NCI-H2029 (cell line): ENCODE measurements at places on chromosomes 1 and 21.
A peak's percentile ranks its signal among the peaks of the same experiment; 100 is the strongest.

- no peak for DNase-seq
Measured at GRCh38 chr1:170703591-170703990, 39.7 kb downstream of the PRRX1 start.

- DNase-seq: peak; percentile 89
Measured at GRCh38 chr1:205504311-205505075, at the start of gene CDK18. Gene CDK18, plus strand, starts transcription at chr1:205504669. Its CDS starts 18,499 bp downstream, at chr1:205523168.

DNA sequence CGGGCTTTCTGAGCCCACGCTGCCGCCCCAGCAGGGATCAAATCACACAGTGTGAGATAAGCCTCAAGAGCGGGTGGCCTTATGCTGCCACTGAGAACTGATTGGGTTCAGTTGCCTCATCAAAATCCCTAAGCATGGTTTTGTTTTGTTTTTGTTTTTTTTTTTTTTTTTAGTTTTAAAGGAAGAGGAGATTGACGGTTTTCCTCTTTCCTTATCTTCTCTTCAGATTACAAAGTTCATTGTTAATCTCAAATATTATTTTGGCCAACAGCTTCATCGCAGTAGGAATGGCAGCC lies 651 bp downstream of the COA6 start:
- no peak for DNase-seq

DNA sequence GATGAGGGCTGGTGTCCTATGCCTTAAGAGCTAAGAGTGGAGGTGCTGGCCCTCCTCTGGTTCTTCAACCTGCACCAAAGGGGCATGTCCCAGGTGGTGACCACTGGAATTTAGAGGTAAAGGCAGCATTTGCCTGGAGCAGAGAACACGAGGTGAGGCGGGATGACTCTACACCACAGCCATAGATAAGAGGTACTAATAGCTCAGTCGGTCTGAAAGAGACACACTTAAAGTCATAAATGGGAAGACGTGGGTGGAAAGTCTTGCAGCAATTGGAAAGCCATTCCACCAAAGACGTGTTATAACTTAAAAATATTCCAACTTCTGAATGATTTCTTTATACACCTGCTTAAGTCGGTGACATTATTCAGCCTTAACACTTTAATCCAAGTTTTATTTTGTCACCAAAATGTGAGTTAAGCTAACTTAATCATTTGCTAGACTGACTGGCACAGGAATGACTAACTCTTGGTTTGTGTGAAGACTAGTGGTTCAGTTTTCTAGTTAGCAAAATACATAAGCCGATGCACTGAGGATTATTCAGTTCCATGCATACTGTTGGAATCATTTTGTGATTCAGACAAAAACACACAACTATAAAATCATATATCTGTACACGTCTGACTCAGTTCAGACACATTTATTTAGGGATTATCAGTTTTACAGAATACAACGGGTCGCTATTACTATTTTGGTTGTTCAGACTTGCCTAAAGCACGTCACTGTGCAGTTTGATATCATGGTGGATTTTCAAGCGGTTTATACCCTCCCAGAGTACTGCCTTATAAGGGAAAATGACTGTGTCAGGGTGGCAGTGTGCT lies 4.6 kb upstream of the ETS2 start:
- DNase-seq: no peak

DNA sequence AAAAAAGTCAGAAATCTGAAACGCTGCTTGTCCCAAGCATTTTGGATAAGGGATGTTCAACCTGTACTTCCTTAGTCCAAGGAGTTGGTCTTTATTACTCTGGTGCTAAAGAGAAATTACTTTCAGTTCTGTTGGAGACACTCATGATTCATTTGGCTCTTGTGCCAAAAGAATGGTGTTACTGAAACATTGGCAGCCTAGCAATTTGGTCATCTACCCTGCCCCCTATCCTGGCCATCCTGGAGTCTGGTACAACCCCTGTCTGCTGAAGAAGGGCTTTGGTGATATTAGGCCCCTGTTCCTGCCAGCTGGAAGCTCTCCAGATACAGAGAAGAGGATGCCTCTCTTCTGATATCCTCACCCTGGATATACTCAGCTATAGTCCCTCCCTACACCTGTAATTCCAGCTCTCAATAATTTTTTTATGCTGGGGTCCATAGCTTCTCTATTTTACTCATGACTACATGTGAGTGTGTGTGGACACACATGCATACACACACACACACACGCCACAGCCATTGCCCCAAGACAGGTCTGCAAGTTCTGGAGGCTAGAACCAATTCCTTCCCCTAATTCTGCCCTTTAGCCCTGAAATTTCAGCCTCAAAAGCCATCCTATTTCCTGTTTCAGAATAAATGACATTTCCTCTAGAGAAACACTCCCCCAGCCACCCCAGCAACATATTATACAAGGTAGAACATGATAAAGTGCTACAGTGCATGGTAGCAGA lies 40.0 kb downstream of the LHX8 start:
- DNase-seq: no peak

DNA sequence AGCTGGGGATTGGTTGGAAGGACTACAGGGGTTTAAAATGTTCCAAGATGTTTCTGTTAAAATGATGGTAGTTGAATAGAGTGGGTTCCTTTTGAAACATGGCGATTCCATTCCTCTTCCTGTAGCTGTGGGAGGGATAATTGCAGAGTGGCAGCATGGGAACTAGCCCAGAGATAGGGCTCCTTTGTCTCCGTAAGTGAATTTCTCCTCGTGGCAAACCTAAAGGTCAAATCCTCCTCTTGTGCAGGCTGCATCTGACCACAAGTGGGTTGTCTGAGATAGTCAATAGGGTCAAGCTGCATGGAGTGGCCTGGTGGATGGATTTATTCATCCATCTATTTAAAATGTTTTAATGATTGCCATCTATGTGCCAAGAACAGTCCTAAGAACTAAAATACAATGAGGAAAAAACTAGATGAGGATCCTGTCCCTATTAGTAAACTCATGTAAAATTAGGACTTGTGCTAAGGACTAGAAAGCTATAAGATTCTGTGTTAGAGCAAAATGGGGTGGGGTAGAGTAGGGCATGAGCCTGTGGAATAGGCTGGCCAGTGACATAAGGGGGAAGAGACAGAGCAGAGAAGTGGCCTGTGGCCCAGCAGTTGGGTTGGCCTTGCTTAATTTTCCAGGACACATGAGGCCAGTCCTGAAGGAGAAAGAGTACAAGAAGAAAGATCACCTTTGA lies 89.1 kb upstream of the IVNS1ABP start:
- DNase-seq: no peak

- no peak for DNase-seq
Measured at GRCh38 chr21:15208786-15209185, 144.0 kb upstream of the NRIP1 start.

- no peak for DNase-seq
Measured at GRCh38 chr1:3740042-3740441, 12.2 kb upstream of the CCDC27 start.

DNA sequence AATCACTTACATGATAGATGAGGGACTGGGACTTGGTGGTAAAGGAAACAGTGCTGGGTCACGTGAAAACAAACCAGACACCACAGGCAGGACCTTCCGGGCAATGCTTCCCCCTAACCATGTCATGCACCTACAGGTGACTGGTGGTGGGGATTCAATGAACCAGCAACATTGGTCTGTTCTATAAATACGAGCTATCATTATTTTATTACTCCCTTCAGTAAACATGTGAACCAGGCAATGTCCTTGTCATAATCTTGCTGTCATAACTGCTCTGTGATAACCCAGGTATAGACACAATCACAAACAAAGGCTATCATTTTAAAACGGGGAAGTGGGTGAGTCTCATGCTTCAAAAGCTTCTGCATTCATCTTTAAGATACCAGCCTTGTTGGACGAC lies 153.4 kb downstream of the CLIC6 start:
- DNase-seq: no peak

GRCh38 chr1:54701996-54702395 lies 13.7 kb upstream of the TTC4 start:
- no peak for DNase-seq

- no peak for DNase-seq
Measured at GRCh38 chr1:201614262-201615015, 75.5 kb downstream of the NAV1 start.

- DNase-seq: no peak
Measured at GRCh38 chr1:94011709-94012595, 102.7 kb upstream of the GCLM start.

GRCh38 chr1:219126377-219126776 lies 47.3 kb upstream of the LYPLAL1 start:
- no peak for DNase-seq

- DNase-seq: no peak
Measured at GRCh38 chr1:36590771-36591170, 108.1 kb upstream of the CSF3R start.

GRCh38 chr1:77465139-77465538 lies 183.3 kb downstream of the AK5 start:
- DNase-seq: no peak

- no peak for DNase-seq
Measured at GRCh38 chr1:205179842-205180241, 31.7 kb downstream of the DSTYK start.

GRCh38 chr1:33049371-33049770 lies 12.7 kb upstream of the AK2 start:
- DNase-seq: no peak

- no peak for DNase-seq
Measured at GRCh38 chr21:18970416-18970815, 566.8 kb upstream of the TMPRSS15 start.

GRCh38 chr21:41411449-41412089 lies 14.5 kb upstream of the MX1 start:
- peak; percentile 49 for DNase-seq

- no peak for DNase-seq
Measured at GRCh38 chr1:8349961-8350360, 32.0 kb downstream of the SLC45A1 start.

- no peak for DNase-seq
Measured at GRCh38 chr1:179380299-179380698, 14.5 kb downstream of the AXDND1 start.

- DNase-seq: no peak
Measured at GRCh38 chr1:7621334-7622219, 149.5 kb upstream of the VAMP3 start.

- no peak for DNase-seq
Measured at GRCh38 chr1:85116856-85117255, 68.6 kb upstream of the MCOLN3 start.

DNA sequence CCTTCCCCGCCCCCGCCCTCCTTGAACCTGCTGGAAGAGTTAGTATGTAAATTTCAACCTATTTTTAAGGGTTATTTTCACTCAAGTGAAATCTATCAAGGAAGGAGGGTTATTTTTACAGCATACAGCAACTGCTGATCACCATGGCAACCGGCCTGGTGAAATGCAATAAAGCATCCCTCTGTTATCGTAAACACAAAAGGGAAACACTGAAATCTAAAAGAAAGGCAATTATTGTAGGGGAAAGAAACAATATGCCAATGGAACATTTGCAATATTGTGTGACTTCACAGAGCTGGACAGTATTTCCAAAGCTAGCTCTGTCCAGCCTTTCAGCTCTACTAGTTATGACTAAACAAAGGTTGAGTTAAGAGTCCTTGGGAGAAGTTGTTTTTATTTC lies 588.3 kb upstream of the PBX1 start:
- no peak for DNase-seq

- DNase-seq: no peak
Measured at GRCh38 chr1:209218981-209219380, 364.5 kb upstream of the CAMK1G start.

GRCh38 chr1:34984793-34985608 lies at the start of gene TMEM35B:
Gene TMEM35B, minus strand, starts transcription at chr1:34985347. Its CDS starts 42 bp downstream, at chr1:34985305.
- DNase-seq: peak; percentile 8

GRCh38 chr1:186202271-186202764 lies 172.7 kb downstream of the TPR start:
- no peak for DNase-seq

DNA sequence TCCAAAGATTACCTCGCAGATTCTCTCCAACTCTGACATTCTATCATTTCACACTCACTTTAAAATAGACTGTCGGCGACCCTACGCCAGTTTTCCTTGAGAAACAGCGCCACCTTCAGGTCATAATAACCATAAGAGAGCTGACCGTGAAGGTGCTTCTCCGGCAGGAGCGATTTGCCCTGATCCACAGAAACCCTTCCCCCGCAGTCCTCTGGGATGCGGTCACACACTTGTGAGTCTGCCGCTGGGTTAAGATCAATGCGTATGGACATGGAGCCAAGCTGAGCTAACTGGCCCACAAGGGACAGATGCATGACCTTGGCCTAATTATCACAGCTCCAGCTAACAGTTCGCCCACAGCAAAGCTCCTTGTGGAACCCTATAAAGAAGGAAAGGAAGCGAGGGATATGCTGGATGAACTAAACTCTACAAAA lies 32.8 kb upstream of the IFNAR2 start:
- DNase-seq: peak; percentile 73

DNA sequence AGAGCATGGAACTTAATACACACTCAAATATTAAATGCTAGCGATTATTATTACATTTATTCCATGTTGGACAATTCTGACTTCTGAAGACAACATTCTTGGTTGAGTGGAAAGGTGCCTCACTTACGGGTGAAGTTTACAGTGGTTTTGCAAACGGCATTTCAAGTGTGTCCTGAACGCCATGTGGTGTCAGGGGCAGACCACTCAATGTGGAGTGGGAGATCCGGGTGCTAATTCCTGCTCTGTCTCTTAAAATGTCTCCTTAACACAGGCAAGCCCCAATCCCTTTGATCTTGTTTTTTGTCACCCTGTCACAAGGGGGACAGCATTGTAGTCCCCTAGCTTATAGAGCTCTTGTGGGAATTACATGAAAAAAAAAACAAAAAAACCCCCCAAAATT lies 5.6 kb upstream of the TDRD10 start:
- no peak for DNase-seq
